ENCODE measurements at places on chromosomes 13 and 19. TPM values are rescaled to one million over a fixed set of nuclear protein-coding genes. Genes with fewer than 3 reads are reported as not detected.

USPL1 gene
- 26.2 TPM for total RNA-seq

LILRB1 gene
- total RNA-seq = not detected

RDH8 gene
- not detected for total RNA-seq

LAIR2 gene
- not detected for total RNA-seq

TSHZ3 gene
- total RNA-seq = 3.0 TPM

FFAR3 gene
- not detected for total RNA-seq

NOSIP gene
- 107 TPM for total RNA-seq

ZNF486 gene
- 8.3 TPM for total RNA-seq

URAD gene
- total RNA-seq = not detected

DAND5 gene
- not detected for total RNA-seq

CCDC70 gene
- not detected for total RNA-seq

YIF1B gene
- total RNA-seq = 78.7 TPM

ZNF91 gene
- total RNA-seq = 8.4 TPM
